ENCODE measurements at places on chromosomes 1 and 21. TPM values are rescaled to one million over a fixed set of nuclear protein-coding genes. Genes with fewer than 3 reads are reported as not detected.

- DNase-seq, result no peak
Measured at GRCh38 chr1:164668491-164669400, 109.8 kb downstream of the PBX1 start.

- no peak for DNase-seq
Measured at GRCh38 chr21:31198575-31198974, 145.5 kb downstream of the TIAM1 start.

GRCh38 chr1:43444836-43445235 is 8.9 kb downstream of the HYI start:
- no peak for DNase-seq

GRCh38 chr1:77545970-77546369 is 136.5 kb downstream of the ZZZ3 start:
- no peak for DNase-seq

CFAP74 gene
- not detected for total RNA-seq

FCGR3A gene
- total RNA-seq, result not detected
